ENCODE measurements at places on chromosomes 5 and 9.

DNA sequence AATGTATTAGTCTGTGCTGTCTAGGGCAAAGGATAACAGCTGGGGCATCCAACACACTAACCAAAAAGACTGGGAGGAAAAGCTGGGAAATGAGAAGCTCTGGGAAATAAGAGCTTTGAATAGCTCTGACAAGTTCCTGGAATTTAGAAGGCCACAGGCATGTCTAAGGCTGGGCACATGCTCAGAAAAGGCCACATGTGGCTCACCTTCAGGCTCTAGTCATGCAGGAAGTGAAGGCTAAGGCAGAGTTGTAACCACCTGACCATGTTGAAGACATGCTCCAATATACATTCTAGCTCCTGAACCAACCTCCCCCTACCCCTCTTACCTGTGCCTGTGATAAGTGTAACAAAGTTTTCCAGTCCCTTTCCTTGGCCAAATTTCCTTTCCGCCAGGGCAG, 31.7 kb downstream of the CLTA start:
- no peaks in the 10 kb centered on the region for H3K36me3 ChIP-seq
- no peak overlapping the region for H3K27ac ChIP-seq
- H3K4me1 ChIP-seq = peaks cover 2% of the 10 kb centered on the region
- no peak overlapping the region for H3K4me3 ChIP-seq

- H3K27ac ChIP-seq = no peak overlapping the region
- H3K36me3 ChIP-seq = no peaks in the 10 kb centered on the region
- no peak overlapping the region for H3K4me3 ChIP-seq
These were observed 1125.0 kb upstream of the DMAC1 start for GRCh38 chr9:8924562-8924961.

GRCh38 chr5:12330381-12330780, 426.1 kb upstream of the CTNND2 start:
- no peaks in the 10 kb centered on the region for H3K27me3 ChIP-seq
- H3K36me3 ChIP-seq = no peaks in the 10 kb centered on the region
- no peak overlapping the region for H3K4me3 ChIP-seq
- no peak overlapping the region for H3K27ac ChIP-seq

DNA sequence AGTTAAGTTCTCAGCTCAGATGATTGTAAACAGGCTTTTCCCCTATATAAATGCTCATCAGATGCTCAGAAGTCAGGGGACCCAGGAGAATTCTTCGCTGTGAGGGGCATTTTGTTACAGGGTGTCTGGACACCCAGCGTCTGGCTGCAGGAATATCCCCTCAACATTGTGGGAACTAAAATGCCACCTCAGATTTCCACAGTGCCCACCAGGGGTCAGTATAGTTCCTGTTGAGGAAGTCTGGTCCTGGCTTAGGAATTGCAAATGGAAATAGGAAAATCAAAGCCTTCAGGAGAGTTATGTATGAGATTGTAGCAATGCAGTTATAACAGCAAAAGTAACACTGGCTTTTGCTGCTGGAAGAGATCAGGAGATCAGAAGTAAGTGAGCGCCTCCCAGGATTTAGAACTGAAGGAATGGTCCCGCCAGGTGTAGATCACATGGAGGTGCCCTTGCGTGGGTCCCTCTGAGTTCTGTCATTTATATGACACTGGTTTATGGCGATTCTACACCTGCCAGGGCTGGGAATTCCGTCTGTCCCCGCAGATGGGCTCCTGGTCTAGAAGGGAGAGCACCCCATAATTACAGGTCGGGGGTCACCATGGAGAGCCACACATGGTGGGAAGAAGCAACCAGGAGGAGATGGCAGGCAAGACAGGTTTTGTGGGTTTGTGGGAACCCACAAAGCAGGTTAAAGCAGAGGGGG, 47.1 kb upstream of the CTSL start:
- no peaks in the 10 kb centered on the region for H3K27me3 ChIP-seq

DNA sequence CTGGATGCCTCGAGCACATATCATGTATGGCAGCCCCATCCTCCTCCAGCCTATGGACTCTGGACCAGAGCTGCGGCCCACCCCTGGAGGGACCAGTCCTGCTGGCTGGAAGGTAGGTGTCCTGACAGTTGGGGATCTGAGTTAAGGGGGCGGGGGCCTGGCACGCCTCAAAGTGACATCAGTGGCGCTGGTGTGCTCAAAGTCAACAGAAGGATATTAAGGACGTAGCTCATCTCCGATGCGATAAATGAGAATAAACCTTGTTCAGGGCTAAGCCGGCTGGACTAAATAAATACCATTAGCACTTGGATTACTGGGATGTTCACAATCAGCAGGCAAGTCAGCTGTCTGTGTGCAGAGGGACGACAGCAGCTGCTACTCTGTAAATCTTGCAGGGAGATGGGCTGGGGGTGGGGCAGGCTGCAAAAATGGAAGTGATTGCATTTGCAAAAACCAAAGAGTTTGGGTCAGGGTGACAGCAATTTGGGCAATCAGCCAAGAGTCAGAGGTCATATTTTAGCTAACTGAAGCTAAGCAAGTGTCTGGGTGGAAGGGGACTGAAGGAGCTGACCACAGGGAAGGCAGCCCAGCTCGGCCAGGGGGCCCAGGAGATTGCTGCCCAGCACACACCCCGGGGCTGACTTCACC, 80.0 kb upstream of the LRRTM2 start:
- no peak overlapping the region for H3K4me3 ChIP-seq
- peaks cover 3% of the 10 kb centered on the region for H3K36me3 ChIP-seq
- peaks cover 38% of the 10 kb centered on the region for H3K4me1 ChIP-seq
- H3K27me3 ChIP-seq = no peaks in the 10 kb centered on the region
